ENCODE measurements at places on chromosomes 1 and 21.

DNA sequence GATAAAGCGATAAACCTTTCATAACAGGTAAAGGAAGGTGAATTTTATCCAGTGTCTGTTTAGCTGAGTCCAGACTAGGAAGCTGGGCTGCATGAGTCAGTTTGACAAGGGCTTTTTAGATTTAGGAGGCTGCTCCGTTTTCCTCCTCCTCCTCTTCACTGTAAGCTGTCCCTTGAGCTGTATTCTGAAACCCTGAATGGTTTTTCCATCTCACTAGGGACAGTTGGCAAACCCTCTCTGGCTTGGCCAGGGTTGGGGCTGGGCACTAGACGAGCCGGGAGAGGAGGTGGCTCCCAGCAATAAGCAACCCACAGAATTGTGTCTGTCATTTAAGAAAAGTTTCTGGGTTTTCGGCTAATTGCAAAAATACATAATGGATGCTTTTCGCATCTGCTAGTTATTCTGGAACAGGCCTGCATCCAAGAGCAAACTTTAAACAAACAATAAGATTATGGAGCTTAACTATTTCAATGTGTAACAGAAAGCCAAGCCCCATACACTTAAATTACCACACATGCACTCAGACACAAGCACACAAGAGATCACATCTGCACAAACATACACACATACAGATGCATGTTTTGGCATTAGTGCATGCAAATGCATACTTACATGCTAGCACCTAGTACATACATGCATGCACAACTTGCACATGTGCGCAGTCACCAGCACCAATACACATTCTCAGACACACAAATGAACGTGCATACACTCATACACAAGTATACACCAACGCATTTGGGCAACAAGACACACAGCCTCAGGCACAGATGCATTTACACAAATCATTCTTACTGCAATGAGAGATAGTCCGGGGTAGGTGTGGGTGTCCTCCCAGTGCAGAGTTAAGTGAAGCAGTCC, 27.8 kb upstream of the FOXE3 start:
- no peak for DNase-seq

DNA sequence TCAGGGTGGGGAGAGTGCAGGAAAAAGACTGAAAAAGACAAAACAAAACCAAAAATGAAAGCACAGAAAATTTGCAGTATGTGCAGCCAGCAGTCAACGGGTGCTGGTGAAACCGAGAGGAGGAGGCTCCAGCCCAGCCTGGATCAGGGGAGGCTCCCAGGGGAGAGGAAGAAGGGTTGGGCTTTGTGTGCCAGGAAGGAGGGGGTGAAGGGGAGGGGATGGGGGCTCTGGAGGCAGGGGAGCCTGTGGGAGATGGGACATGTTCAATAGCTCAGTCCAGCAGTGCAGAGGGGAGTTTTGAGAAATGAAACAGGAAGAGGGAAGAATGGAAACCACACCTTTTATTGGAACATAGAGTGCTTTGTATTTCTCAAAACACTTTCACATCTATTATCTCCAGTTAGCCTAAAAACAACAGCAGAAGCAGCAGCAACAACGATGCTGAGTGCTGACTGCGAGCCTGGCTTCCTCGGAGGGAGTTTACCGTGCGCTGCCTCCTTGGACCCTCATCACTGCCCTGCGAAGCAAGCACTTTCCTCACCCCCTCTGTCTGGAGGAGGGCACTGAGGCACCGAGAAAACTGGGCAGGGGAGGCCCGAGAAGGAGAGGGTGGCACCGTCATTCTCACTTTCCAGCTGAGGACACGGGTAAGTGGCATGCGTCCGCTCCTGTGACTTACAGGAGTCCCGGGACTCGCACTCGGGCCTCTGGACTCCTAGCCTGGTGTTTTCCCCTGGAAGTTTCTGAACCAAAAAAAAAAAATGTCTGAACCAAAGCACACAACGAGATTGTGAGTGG, 62.9 kb downstream of the MDM4 start:
- DNase-seq = no peak

DNA sequence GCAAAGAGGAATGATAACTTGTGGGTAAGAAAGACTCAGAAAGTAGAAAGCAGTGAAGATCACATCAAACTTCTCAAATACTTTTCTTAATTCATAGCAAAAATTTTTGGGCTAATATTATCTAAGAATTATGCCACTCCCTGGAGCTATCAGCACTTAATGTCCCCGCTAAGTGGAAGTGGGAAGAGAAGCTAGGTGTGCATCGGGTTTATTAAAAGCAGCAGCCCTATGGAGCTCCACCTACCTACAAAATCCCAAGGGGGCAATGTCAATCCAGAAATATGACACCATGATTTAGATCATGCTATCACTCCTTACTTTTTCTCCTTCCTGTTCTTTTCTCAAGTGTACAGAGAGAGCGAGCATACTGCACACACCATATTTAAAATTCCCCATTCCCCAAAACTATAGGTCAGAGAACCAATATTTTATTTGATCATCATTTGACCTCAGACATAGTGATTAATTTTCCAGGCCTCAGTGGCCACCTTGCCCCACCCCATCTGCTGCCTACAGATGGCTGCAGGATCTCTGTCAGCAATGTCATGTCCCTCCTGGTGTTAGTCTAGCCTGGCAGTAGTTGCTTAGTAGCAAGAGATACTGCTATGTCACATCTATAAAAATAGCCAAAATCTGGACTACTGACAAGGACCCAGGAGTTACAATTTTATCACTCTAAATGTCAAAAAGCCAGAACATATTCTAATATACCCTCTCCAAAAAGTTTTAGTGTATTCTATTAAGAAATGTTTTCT, 66.6 kb downstream of the MAP3K21 start:
- DNase-seq = no peak

DNA sequence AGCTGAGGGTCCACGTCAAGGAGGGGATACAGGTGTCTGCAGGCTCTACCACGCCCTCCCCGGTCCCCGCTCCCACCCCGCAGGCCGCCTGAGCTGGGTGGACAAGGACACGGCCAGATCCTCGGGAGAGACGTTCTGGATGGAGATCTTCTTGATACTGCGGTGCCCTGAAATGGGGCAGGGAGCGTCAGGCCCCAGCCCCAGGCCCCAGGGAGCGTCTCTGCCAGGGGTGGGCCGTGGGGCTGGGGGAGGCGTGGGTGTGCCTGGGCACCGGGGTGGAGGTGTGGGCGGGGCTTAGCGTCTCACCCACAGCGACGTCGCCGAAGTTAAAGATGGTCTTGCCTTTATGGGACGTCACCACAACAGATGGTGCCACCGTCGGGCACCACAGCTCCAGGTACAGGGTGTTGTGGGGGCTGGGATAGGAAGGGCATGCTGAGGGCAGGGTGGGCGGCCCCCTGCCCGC, 7.3 kb upstream of the TMEM52 start:
- no peak for DNase-seq

DNA sequence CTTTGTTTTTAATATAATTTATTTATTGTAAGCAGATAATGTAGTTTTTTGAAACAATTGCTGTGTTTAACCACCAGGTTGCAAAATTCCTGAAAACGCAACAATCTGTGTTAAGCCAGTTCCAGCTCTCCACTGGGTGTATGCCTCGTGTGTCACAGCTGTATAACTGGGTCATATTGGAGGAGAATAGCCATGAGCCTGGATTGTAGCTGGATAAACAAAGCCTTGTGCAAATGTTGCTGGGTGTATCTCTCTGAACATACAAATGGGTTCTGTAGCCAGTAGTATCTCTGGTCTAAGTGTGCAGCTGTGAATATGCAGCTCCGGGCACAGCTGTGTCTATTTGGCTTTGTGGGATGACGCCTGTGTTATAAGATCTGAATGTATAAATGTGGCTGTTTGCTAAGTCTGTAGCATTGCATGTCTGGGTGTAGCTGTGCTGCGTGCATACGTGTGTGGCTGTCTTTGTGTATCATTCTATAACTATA, 2.8 kb downstream of the TCEA3 start:
- no peak for DNase-seq

- no peak for DNase-seq
Observed at GRCh38 chr1:231500666-231501065, 27.8 kb upstream of the TSNAX start.

DNA sequence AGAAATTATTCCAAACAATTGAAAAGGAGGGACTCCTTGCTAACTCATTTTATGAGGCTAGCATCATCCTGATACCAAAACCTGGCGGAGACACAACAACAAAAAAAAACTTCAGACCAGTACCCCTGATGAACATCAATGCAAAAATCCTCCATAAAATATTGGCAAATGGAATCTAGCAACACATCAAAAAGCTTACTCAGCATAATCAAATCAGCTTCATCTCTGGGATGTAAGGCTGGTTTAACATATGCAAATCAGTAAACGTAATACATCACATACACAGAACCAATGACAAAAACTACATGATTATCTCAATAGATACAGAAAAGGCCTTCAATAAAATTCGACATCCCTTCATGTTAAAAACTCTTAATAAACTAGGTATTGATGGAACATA, 440.1 kb downstream of the NUF2 start:
- no peak for DNase-seq

GRCh38 chr1:27656157-27656893, 15.7 kb downstream of the IFI6 start:
- no peak for DNase-seq

DNA sequence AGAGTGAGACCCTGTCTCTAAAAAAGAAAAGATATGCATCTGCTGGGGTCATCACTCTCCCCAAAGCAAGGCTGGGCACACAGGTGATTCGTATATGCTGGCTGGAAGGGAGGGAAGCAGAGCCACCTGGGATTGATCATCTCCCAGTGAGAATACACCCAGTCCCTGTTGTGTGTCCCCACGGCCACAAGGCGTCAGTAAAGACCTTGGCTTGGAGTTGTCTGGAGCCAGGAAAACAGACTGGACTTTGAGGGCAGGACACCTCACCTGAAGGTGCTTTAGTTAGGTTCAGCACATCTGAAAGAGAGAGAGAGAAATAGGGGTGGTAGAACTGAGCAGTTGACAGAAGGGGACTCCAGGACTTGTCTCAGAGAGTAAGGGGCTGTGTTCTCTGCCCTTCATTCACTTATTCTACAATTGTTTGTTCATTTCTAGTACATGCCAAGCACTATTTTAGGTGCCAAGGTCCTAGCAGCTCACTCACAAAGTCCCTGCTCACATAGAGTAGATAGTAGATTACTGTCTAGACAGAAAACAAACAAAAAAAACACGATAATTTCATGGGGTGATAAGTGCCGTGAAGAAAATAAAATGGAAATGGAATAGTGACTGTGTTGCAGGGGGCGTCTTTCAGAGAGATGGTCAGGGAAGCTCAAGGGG, 13.5 kb downstream of the CITED4 start:
- DNase-seq = no peak

GRCh38 chr21:28604946-28605537, 387.6 kb downstream of the LTN1 start:
- no peak for DNase-seq

DNA sequence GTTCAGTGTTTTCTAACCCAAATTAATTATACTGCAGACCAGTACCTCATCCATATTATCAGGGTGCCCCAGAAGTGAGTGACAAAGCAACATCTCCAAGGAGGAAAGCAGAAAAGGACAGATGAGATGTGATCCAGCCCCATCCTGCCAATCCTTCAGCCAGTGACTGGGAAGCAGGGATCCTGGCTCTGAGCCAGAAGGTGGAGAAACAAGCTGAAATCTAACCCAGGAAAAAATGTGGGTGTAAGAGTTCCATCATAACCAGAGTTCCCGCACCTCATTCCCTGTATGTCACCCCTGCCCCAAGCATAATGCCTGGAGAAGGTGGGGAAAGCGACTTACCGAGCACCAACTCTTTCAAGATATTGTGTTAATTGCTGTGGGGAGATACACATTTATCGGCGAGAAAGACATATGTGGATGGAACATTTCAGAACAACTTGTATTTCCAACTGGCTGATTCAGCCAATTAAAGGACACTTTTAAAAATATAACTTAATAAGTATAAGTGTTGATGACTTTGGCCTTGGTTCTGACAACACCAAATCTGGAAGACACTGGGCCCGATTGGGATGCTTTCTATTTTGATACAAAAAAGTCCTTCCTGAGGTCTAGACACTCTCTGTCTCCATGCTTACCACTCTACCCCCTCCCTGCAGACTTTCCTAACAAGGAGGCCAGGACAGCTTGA, 14.9 kb downstream of the PLEKHA6 start:
- no peak for DNase-seq

DNA sequence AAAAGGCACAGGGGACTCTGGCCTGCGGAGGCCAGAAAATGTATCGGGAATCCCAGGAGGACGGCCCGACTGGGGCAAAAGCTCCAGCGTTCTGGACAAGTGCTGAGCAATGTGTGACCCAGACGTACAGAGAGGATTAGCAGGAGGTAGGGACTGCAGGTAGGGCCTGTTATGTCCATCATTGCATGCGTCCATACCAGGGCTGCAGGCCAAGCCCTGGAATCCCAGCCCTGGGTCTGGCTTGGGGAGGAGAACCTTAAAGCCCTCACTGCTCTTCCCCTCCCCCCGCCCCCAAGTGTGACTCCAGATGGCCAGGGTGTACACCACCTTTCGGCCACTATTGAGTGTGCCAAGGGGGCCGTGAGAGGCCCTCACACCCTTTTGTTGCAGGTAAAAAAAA, 2.0 kb downstream of the RNF207 start:
- DNase-seq = no peak

GRCh38 chr21:45486443-45487160, 55.6 kb downstream of the SLC19A1 start:
- DNase-seq = no peak

GRCh38 chr1:55751776-55752175, 536.6 kb upstream of the USP24 start:
- no peak for DNase-seq

DNA sequence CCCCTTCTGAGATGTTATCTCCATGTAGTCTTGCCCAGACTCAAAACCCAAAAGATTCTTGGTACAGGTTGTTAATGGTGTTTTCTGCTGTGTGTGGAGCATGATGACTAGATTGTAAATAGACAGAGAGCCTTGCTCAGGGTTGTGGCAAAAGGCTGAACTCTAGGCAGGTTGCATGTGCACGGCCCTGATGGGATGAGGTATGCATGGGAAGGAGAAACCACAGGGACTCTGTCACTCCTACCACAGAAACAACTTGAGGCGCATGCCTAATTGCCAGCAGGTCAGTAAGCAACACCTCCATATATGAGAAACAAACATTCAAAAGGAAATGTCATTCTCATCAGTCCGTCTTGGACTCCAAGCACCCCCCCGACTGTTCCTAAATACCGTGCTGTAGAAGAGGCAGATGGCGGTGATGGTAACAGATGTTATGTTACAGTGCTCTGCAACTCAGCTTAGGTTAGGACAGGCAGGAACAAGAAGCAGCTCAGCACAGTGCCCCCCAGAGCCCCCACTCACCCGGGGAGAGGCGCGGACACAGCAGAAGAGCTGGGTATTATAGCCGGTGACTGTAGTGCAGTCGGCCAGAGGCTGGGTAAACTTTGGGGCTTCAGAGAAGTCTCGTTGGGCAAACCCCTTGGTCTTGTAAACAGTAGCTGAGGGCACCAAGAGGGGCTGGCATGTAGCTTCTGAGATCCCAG, 10.9 kb downstream of the MYBPHL start:
- DNase-seq = no peak

DNA sequence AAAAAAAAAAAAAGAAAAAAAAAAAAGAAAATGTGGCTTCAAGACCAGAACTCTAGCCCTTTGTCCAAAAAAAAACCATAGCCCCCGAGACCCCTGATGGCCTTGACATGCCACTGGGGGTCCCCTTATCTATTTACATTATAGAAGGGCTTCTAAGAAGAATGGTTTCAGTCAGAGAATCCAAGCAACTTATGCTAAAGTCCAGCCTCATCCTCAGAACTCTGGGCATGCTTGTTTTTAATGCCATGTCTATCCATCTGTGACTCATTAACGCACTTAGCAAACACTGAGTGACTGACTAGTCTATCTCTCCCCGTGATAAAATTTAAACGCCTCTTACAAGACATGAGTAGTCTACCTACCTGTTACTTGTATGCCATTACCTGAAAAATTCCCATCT, 29.3 kb downstream of the ERG start:
- no peak for DNase-seq

- DNase-seq = no peak
Observed at GRCh38 chr1:159088546-159089183, 12.1 kb upstream of the AIM2 start.
